Spleen (tissue), 13 donors: ENCODE measurements at places on chromosomes 12 and 14. TPM values are rescaled to one million over a fixed set of nuclear protein-coding genes. Genes with fewer than 3 reads are reported as not detected.

The GPD1 gene
- 0.65 TPM for total RNA-seq

The PFDN5 gene
- total RNA-seq: 472 TPM

- no peaks in the 10 kb centered on the region for H3K27me3 ChIP-seq
- peak overlapping the region; percentile 98 for H3K27ac ChIP-seq
- peak overlapping the region; percentile 84 for H3K4me3 ChIP-seq
- H3K4me1 ChIP-seq: peaks cover 47% of the 10 kb centered on the region
Measured at GRCh38 chr14:39266525-39266870, 32.8 kb downstream of the MIA2 start.

DNA sequence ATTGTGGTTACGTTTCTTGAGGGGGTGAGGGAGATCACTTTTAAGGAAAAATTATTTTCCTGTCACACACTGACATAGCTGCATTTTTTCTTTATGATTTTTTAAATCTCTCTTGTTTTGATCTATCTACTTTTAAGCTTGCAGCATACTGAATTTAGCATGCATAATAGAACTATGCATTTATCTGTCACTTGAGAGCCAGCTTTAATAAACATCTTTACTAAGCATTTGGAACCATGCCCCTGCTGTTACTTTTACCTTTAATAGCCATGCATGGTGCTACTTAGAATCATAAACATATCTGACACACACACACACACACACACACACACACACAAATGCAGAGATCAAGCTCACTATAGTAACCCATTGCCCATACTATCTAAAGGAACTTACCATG is 486.2 kb downstream of the NELL2 start:
- H3K4me3 ChIP-seq: no peak overlapping the region
- no peaks in the 10 kb centered on the region for H3K27me3 ChIP-seq
- no peaks in the 10 kb centered on the region for H3K36me3 ChIP-seq
- no peaks in the 10 kb centered on the region for H3K4me1 ChIP-seq
- H3K27ac ChIP-seq: no peak overlapping the region

DNA sequence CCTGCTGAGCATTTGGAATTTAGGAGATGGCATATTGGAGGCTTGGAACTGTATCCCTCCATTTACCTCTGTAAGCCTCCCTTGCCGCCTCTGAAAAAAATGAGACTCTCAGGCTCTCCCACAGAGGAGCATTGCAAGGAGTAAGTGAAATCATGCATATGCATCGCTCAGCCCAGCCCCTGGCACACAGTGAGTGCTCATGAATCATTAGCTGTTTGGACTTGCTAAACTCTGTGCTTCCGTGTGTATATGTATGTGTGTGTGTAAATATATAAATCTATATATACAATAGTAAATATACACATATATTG is 17.1 kb upstream of the TBX3 start:
- no peaks in the 10 kb centered on the region for H3K36me3 ChIP-seq
- H3K27me3 ChIP-seq: peaks cover 48% of the 10 kb centered on the region
- no peak overlapping the region for H3K27ac ChIP-seq
- H3K4me1 ChIP-seq: peaks cover 11% of the 10 kb centered on the region

The ASIC1 gene
- 0.26 TPM for total RNA-seq

- no peak for DNase-seq
- H3K27ac ChIP-seq: no peak overlapping the region
- H3K4me3 ChIP-seq: no peak overlapping the region
- no peaks in the 10 kb centered on the region for H3K27me3 ChIP-seq
- peaks cover 56% of the 10 kb centered on the region for H3K4me1 ChIP-seq
Measured at GRCh38 chr14:68389943-68390342, 402.9 kb downstream of the ZFP36L1 start.

DNA sequence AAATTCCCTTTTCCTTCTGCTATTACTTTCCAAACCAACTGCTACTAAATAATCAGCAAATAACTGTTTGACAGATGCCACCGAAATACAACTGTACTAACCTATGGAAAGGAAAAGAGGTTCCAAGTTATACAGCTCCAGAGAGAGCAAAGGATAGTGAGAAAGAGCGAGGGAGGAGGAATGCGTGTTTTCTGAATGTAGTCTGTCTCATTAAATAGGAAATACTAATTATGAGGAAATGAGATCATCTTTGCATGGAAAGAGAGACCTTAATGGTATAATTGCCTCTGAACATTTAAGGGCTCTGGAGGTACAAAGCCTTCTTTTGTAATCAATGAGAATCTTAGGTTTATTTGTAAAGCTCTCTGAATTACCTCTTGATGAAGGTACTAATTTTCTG is 195.2 kb downstream of the APAF1 start:
- no peaks in the 10 kb centered on the region for H3K4me1 ChIP-seq
- peaks cover 14% of the 10 kb centered on the region for H3K27me3 ChIP-seq
- no peak overlapping the region for H3K4me3 ChIP-seq
- no peaks in the 10 kb centered on the region for H3K36me3 ChIP-seq

DNA sequence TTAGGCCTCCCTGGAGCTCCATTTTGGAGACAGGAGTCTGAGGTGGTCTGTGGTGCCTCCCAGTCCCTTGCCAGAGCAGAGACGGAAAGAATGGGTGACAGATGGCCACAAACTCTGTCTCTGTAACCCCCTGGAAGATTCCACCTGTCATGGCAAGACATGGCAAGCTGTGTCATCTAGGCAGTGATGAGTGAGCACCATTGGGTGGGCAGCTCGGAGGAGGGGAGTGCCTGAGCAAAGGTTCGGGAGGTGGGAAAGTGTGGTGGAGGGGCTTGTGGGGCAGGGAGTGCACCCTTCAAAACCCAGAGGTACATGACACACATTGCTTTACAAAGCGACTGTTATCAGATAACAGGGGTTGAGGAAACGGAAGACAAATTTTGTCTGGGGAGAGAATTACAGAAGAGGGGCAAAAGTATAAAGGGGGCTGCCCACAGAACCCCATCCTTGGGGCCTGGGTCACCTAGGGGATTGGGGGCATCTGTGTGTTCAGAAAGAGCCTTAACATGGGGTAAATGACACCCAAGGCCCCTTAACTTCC is 3.5 kb downstream of the RIN3 start:
- no peaks in the 10 kb centered on the region for H3K36me3 ChIP-seq
- no peak overlapping the region for H3K4me3 ChIP-seq
- H3K27me3 ChIP-seq: no peaks in the 10 kb centered on the region
- peaks cover 19% of the 10 kb centered on the region for H3K4me1 ChIP-seq
- peak overlapping the region; percentile 96 for H3K27ac ChIP-seq
- DNase-seq: peak; percentile 71

- H3K27ac ChIP-seq: no peak overlapping the region
- no peak overlapping the region for H3K4me3 ChIP-seq
- peaks cover 18% of the 10 kb centered on the region for H3K4me1 ChIP-seq
- no peaks in the 10 kb centered on the region for H3K36me3 ChIP-seq
Measured at GRCh38 chr12:96093543-96094196, 58.3 kb upstream of the LTA4H start.

GRCh38 chr14:100285913-100286400 is 20.3 kb downstream of the SLC25A29 start:
- peak overlapping the region; percentile 94 for H3K27ac ChIP-seq
- H3K4me3 ChIP-seq: peak overlapping the region; percentile 72
- H3K36me3 ChIP-seq: no peaks in the 10 kb centered on the region
- no peak for DNase-seq

GRCh38 chr14:99884834-99885648 is 91.8 kb downstream of the EML1 start:
- no peaks in the 10 kb centered on the region for H3K4me1 ChIP-seq
- H3K4me3 ChIP-seq: no peak overlapping the region

The CCDC175 gene
- 0.86 TPM for total RNA-seq

DNA sequence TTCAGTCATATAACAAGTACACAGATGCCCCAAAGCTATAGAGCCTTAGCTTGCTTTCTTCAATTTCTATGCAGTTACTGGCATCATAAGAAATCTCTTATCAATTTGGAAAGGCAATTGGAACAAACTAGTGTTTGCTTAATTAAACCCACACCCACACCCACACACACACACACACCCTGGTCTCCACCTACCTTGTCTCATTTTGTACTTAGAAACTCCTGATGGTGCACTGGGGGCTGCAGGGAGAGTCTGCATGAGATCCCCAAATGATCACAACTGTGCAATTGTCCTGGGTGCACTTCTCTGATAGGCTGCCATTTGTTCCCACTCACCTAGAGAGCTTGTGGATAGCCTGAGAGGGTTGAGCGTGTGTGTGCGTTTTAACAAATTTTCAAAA is 40.5 kb upstream of the PTCSC3 start:
- H3K27me3 ChIP-seq: no peaks in the 10 kb centered on the region
- no peaks in the 10 kb centered on the region for H3K36me3 ChIP-seq
- H3K4me3 ChIP-seq: no peak overlapping the region
- no peak overlapping the region for H3K27ac ChIP-seq

GRCh38 chr14:83940253-83940652 is 1589.7 kb upstream of the FLRT2 start:
- no peak overlapping the region for H3K27ac ChIP-seq
- no peaks in the 10 kb centered on the region for H3K27me3 ChIP-seq
- no peaks in the 10 kb centered on the region for H3K4me1 ChIP-seq
- H3K36me3 ChIP-seq: no peaks in the 10 kb centered on the region
